ENCODE measurements at places on chromosomes 7 and 10. TPM values are rescaled to one million over a fixed set of nuclear protein-coding genes. Genes with fewer than 3 reads are reported as not detected.

The CABCOCO1 gene
- 4.0 TPM for total RNA-seq

The NEBL gene
- 32.3 TPM for total RNA-seq

The OR6B1 gene
- not detected for total RNA-seq

The LRIT1 gene
- total RNA-seq = not detected

The PODXL gene
- total RNA-seq = 32.3 TPM

The TMEM270 gene
- 0.72 TPM for total RNA-seq

The FOXI2 gene
- not detected for total RNA-seq

The VPS37D gene
- 4.4 TPM for total RNA-seq

GRCh38 chr10:43225787-43226153 lies 41.1 kb downstream of the RASGEF1A start:
- DNase-seq = no peak

DNA sequence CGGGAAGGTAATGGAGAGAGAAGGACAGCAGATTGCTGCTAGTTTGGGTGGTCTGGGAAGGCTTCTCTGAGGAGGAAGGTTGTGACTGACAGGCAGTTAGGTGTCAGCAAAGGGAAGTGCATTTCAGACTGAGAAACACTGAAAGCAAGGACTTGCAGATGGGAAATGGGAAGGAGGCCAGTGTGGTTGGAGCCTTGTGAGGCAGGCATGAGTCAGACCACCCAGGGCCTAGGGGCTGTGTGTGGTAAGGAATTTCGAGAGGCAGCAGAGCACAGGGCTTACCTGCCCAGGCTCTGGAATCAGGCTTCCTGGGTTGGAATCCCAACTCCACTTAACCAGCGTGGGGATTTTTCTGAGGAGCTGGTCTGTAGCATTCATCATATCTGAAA lies 53.5 kb downstream of the NRF1 start:
- peak; percentile 92 for DNase-seq

DNA sequence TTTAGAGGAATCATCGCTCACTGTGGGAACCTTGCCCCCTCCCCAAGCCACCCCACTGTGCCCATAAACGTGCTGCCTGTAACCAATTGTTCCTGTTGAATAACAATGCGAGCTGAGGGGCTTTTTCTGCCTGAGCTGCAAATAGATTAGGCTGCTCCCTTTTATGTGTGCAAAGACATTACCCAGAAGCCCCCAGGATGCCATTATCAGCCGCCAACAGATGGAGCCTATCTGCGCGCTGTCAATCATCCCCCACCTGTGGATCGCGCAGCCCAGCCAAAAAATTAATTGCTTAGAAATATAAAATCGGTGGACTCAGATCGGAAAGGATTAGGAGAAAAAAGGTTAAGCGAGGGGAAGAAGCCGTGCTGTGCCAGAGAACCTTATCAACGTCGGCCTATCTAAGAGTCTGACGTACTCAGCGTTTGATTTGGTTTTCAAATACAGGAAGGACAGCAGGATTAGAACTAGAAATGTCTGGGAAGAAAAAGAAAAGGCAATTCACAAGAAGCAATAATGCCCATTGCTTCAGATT lies 167.3 kb upstream of the MYO3A start:
- no peak for DNase-seq

DNA sequence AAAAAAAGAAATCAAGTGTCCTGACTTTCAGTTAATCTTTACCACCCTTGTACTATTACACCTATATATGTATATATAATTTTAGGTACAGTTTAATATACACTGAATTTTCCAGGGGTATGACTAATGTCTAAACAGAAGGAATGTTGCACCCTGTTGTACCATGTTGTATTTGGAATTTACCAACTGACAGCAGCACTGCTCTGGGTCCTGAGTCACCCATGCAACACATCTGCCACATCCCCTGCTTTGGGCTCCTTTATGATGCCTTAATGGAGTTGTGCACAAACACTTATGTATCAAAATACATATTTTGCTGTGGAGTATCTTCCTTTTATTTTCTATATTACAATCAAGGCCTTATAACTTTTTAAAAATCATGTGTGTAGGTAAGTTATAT lies 21.2 kb downstream of the YAE1 start:
- no peak for DNase-seq

- DNase-seq = no peak
Measured at GRCh38 chr7:139494835-139495579, 11.5 kb upstream of the KLRG2 start.

DNA sequence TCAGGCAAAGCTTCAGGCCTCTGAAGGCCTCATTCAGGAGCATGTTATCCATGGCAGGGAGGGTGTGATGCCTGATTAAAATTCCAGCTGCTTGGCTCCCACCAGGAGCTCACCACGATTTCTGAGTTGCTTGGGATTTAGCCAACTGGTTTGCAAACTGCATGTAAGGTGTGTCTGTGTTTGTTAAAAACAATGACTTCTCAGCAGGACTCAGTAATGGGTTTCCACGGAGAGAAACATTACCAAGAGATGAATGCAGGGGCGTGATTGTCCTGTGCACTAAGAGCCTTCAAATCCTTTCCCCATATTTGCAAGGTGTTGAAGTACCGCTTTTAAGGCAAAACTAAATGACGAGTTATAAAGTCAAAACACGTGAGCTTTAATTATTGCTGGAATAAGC lies 88.8 kb upstream of the BTBD16 start:
- no peak for DNase-seq

GRCh38 chr10:70513848-70514309 lies 35.3 kb downstream of the PALD1 start:
- DNase-seq = no peak

DNA sequence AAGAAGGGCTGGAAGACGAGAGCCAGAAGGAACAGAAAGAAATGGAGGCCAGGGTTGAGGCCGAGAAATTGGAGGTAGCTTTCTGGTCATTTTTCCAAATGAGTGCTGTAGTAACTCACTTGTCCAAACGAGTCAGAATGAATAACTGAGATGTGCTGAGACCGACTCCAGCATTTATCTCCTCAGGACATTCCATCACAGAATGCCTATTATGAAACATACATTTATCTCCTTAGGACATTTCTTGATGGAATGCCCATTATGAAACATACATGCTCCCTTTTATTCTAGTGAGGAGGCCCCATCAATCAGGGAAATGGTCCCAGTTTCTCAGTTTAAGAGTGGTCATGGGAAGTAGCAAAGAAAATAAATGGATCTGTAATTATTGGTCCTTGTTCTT lies 16.5 kb downstream of the AVL9 start:
- DNase-seq = no peak

DNA sequence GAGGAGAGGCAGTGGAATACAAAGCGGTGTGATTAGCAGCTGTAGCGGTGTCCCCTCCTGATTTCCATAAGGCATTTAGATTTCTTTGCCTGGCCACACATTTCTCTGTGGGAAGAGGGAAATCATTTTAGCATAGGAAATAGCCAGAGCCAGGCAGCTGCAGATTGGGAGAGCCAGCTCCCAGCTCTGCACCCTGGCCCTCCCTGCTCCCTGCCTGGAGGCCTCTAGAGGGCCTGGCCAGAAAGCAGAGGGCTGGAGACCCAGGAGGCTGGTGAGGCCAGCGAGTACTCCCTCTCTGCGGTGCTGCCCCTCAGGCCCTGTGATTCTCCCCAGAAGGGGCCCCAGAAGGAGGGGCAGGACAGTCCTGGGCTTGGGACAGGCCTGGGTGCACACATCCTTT lies 85.7 kb downstream of the C10orf105 start:
- DNase-seq = no peak

DNA sequence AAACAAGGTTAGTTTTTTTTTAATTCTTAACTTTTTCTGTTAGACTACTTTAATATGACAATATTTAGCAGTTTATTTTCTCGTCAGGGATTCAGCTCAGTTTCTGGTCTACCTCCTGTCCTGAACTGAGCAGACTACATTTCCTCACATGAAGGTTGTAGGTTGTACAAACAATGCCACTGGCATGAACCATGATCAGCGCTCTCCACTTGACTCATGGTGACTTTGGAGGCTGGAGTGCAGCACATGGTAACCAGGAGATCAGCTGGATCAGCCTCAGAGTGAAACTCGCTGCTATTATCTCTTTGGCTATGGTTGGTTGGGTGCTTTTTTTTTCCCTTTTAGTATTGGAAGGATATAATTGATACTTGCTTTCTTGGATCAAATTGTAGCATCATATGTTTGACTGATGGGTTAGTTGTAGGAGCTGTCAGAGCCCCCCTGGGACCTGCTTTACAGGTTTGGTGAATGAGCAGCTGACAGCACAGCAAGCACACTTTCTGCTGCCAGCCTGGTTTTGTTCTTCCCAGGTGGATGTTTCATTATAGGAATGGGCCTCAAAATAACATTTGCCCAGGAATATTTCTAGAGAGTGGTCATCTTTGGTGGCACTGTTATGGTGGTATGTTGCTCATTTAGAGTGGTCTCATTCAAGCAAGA lies 556.4 kb downstream of the AUTS2 start:
- no peak for DNase-seq

- no peak for DNase-seq
Measured at GRCh38 chr10:17348011-17348500, 106.3 kb downstream of the ST8SIA6 start.

DNA sequence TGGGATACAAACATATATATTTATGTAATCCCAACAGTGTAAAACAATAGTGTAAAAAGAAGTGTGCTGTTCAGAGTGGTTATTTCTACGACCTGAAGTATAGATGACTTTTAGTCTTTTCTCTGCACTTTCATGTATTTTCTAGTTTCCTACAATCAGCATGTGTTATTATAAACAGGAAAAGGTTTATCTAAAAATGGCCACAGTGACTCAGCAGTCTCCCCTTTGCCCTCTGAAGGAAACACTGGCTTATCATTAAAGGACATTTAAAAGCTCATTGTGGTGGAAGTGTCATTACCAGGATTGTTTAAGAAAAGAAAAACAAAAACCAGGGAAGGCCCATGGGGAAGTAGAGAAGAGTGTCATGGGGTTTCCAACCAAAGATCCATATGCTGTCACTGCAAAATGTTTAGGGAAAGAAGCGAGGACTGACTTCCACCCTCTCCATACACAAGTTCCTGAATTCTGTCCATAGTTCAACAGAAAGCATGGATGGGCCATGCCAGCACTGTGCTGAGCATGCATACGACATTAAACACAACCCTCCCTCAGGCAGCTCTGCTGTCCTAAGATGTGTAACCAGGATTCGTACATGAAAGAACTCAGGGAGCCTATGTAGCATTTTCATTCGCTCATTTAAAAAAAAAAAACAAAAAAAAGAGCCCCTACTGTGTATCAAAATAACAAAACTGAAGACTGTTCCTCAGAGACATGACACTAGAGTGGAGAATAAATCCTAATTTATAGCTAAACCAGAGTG lies 10.2 kb downstream of the CYREN start:
- no peak for DNase-seq

- no peak for DNase-seq
Measured at GRCh38 chr10:132875435-132875834, 66.9 kb downstream of the CFAP46 start.

GRCh38 chr7:77536017-77536412 lies 1.1 kb upstream of the PTPN12 start:
- no peak for DNase-seq

GRCh38 chr7:27641581-27642230 lies 21.0 kb downstream of the HIBADH start:
- no peak for DNase-seq

DNA sequence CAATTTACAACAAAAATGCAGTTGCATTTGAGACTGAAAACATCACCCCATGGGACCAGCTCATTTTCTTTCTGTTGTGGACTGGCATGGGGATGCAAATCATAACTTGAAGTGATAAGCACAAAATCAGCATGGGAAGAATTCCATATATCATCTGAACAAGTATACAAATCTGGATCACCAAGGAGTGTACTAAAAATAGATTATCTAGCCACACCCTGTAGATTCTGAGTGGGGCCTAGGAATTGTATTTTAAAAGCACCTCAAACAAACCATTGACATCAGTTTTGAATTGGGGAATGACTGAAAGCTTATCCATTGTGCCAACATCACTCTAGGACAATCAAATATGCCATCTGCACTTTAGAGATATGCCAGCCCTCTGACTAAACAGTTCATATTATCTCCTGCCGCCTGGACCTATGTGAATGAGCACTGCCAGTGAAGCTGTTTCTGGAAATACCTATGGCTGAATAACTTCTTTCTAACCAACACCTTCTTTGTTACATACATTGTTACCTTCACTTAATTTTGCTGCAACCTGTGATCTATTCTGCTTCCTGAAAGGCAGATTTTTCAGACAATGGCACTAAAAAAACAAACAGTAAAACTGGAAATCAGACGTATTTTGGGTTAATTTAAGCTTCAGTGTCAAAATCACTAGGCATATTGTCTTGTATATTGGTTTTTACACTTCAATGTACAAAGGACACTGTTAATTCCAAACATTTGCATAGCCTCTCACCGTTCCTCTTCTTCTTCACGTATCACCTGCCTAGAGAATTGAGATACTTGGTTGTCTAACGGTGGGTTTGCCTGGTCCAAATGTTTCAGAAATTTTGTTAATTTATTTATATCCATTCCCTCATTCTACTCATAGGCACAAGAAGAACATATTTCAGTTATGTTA lies 42.4 kb upstream of the HGF start:
- DNase-seq = no peak

DNA sequence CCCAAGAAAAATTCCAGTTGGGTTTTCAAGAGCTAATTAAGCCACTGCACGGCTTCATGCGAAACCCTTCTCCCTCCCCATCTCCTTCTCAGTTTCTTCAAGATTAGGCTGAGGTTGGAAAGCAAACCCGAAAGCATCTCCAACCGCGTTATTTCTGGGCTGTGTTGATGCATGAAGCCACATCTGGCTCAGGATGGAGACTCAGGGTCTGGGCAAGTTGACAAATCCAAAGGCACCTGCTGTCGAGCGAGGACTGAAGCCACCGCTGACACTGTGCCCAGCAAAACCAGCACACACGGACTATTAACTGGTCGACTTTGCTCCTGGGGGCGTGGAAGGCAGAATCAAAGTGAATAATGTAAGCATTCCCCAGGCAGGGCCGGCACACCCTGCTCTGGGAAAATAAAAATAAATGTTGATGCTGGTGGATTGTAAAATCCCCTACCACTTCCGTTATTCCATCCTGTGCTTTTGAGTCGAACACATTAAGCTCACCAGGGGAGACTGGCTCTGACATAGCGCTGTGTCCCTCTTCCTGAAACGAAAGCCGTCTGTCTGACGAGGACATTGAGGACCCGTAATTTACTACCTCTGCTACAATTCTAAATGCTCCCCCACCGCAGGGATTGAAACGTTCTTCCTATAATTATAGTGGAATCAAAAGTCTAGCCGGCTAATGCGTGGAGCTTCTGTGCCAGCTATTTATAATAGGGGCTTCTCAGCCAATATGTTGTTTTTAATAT lies 269.8 kb downstream of the ADARB2 start:
- DNase-seq = no peak

GRCh38 chr10:126439942-126440341 lies 51.7 kb upstream of the ADAM12 start:
- no peak for DNase-seq

- peak; percentile 25 for DNase-seq
Measured at GRCh38 chr10:31808258-31809218, 120.1 kb downstream of the ARHGAP12 start.

- no peak for DNase-seq
Measured at GRCh38 chr7:18425838-18426445, 69.6 kb upstream of the HDAC9 start.
